Activated T-helper 1 cell treated with anti-CD3 and anti-CD28 coated beads, Interleukin-12 subunit alpha, Interleukin-12 subunit beta, Interleukin-2, Interleukin-4 antibody, amounts not matched to agents 30 ng/mL and 10 ng/mL and 1 ng/mL, durations not matched to agents 14 hours and 24 hours and 36 hours (primary cell): ENCODE measurements at places on chromosomes 5 and 9.

DNA sequence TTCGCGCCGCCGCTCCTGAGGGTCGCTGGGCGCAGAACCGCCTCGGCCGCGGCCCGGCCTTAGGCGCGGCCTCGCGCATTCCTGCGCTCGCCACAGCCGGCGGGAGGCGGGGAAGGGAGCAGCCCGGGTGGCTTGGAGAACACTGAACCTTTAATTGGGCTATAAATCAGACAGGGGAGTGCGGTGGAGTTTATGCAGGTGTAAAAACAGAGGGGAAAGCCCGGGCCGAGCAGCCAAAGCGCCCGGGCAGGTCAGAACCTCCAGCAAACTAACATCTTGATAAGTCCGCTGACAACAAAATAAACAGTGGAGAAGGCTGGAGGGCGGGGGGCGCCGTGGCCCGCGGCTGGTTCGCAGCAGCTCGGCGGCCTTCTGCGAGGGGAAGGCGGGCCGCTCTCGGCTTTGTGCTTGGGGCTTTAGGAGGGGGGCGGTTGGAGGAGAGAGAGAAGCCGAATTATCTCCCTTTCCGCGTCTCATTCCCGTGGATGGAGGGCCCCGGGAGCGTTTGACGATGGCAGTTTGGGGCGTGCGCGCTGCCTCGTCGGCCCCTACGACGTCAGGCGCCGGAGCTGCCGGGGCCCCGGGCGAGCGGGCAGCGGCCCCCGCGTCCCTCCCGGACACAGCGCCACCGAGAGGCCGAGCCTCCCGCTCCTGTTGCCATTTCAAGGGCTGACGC, 11.3 kb downstream of the FOXD1 start:
- no peak for DNase-seq

GRCh38 chr9:137462396-137462985, 3.4 kb upstream of the NSMF start:
- no peak for DNase-seq

DNA sequence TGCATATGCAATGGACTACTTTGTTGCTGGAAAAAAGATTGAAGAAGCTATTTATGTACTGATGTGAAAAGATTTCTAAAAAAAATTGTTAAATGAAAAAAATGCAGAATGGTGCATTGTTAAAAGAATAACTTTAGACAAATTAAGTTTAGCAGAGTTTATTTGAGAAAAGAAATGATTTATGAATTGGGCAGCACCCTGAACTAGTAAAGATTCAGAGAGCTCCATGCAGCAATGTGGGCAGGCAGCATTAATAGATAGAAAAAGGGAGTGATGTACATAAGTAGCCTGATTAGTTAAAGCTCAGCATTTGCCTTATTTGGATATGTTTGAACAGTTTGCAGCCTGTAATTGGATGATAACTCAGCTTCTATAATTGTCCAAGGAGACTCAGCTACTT, 677.9 kb upstream of the SEMA6A start:
- DNase-seq = no peak

GRCh38 chr9:129105857-129106694, 4.5 kb downstream of the CRAT start:
- DNase-seq = no peak

DNA sequence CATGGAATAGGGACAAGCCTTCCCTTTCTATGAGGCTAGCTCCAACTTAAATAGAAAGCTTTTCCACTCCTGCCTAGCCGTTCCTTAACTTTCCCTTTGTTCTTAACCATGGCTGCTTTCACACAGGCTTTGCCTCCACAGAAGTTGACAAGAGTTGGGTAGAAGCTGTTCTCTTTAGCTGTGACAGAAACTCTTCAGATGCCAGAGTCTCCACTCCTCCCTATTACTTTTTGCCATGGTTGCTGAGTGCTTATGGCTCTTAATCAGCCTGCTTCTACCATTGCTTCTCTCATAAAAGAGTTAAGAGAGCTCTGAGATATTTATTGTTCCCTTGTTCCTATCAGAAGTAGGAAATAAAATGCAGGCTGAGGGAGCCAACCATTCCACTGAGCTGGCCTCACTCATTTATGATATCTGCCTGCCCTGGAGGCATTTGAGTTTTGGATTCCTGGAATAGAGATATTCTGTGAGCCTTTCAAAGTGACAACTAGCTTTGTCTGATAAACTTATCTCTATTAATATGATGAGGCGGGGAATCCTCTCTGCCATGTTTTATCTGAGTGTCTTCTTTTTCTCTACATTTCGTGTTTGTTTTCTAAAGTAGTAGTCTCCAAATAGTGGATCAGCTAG, 162.6 kb downstream of the DMAC1 start:
- no peak for DNase-seq

GRCh38 chr5:109865637-109866036, 175.9 kb downstream of the MAN2A1 start:
- no peak for DNase-seq

DNA sequence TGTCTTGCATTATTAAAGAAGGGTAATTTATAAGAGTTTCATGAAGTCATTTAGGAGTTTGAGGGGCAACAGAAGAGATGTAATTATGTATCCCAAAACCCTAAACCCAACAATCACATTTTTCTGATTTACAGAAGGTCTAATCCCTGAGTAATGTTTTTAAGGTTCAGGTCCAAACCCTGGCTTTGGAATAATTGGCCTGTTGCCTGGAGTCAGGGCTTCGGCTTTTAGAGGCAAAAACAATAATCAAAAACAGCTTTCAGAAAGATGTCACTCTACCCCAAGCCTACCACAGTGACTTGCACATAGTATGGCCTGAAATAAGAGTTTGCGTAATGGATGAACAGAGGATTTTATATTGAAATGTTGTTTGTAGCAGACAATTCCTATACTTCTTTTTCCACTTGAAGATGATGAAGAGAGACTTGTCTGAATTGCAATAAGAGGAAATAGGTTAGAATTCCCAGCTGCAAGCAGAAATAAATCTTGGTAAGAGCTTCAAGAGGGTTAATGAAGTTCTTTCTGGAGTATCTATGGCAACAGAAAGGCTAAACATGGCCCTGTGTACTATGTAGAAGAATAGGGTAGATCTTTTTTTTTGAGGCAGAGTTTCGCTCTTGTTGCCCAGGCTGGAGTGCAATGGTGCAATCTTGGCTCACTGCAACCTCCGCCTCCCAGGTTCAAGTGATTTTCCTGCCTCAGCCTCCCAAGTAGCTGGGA, 152.0 kb downstream of the GPBP1 start:
- no peak for DNase-seq

GRCh38 chr5:139950436-139950835, 92.7 kb downstream of the NRG2 start:
- no peak for DNase-seq
